ENCODE measurements at places on chromosomes 4 and X.

DNA sequence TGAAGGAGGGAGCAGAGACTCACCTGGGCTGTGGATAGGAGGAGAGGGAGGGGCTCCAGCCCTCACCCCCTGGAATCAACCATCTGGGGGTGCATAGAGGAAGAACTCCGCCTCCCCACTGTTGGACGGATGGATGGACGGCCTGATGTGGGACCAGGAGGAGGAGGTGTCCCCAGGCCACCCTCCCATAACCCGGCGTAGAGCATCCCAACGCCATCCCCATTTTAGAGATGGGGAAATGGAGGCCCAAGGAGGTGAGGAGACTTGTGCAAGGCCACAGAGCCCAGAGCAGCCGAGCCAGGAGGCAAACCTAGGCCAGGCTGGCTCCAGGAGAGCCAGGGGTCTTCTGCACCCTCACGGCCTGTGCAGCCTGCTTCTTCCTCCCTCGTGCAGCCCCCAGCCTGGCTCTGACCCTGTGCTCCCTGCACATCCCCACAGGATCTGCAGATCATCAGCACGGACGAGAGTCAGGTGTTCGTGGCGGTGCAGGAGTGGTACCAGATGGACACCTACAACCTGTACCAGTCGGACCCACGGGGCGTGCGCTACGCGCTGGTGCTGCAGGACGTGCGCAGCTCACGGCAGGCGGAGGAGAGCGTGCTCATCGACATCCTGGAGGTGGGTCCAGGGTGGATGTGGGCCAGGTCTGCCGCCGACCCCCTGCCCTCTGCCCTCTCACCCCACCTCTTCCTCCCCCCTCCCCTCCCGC is 241.0 kb upstream of the PSAPL1 start:
- no peak for DNase-seq

GRCh38 chr4:687048-687970 is 1.6 kb downstream of the SLC49A3 start:
- DNase-seq = peak; percentile 66

DNA sequence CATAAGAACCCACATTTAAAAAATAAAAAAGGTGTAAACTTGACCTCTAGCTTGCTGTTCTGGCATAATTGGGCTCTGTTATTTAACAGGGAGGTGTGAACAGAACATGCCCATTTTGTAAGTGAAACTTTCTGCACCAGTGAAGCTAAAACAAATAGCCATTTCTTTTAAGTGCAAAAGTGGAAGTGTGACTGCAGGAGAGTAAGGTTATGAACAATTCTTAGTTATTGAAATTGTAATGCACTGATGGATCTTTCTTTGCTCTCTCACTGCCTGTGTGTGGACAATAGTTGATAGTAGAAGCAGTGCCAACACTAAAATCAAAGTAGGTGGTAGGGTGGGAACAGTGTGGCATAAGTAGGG is 12.6 kb downstream of the P2RY10 start:
- DNase-seq = no peak

DNA sequence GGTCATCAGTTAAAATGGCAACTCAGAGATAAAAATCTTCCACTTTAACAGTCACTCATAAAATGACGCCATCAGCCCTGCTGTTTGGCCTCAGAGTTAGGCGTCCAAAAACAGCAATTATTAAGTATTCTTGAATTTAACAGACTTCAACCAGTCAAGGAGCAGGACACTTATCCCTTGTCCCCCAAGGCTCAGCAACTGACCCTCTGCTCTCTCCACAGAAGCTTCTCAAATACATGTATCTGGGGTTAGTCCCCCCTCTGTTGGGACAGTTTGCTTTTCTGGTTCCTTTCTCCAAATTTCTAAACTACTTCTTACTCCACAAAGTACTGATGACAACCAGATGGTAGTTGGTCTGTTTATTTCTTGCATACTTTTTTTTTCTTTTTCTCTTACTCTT is 54.4 kb downstream of the SOD3 start:
- no peak for DNase-seq

- DNase-seq = no peak
Measured at GRCh38 chr4:111572470-111572869, 572.8 kb upstream of the FAM241A start.

GRCh38 chr4:149211876-149212275 is 603.8 kb downstream of the IQCM start:
- DNase-seq = no peak

GRCh38 chr4:960636-961350 is 12.6 kb downstream of the DGKQ start:
- no peak for DNase-seq

- no peak for DNase-seq
Measured at GRCh38 chrX:122666601-122667000, 517.5 kb upstream of the GRIA3 start.

GRCh38 chr4:114108869-114109268 is 129.4 kb upstream of the ARSJ start:
- peak; percentile 22 for DNase-seq

Data from HCT116 (cell line).